ENCODE measurements at places on chromosomes 4 and X.

- no peak for DNase-seq
Observed at GRCh38 chr4:137417676-137418075, 114.6 kb downstream of the PCDH18 start.

GRCh38 chrX:145729635-145730034 is 88.0 kb upstream of the SLITRK2 start:
- DNase-seq: no peak

DNA sequence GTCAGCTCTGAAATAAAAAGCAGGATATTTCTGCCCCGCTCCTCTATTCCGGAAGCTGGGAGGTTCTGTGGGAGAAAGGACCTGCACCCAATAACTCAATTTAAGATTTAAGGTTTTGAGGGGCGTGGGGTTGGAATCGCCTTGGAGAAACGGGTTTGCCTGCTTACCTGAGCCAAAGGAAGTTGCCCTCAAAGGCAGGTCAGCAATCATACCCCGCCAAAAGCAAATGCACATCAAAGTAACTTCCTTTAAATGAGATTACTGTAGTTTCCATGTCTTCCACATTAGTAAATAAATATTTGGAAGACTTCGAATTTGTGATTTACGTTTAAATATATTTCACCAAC is 978 bp upstream of the HS3ST1 start:
- DNase-seq: no peak

DNA sequence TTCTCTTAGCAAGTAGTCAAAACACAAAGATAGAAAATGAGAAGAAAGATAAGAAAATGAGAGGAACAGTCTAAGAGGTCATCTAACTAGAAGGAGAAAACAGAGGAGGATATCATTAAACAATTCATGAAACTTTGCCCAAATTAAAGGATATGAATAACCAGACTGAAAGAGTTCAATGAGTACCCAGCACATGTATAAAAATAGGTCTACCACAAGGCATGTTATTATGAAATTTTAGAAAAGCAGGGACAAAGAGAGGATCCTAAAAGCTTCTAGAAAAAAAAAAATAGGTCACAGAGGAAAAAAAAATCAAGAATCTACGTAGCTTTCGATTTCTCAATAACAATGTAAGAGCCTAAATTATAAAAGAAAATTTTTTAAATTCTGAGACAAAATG is 118.5 kb downstream of the WDFY3 start:
- DNase-seq: no peak

DNA sequence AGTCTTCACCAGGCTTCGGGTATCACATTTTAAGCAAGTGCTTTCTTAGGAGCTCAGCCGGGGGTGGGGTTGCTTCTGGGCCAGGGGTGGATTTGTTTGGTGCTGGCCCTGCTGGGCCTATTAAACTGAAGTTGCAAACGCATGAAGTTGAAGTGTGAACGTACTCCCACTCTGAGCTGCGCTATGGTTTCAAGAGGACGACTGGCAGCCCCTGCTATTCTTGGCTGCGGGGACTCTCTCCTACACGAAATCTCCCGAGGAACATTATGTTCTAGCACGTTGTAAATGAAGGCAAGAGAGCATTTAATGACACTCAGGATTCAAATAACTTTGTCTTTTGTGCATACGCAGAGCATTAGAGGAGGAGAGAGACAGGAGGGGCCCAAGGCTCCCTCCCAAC is 401.3 kb upstream of the BOD1L1 start:
- no peak for DNase-seq
